ENCODE measurements at places on chromosomes 2 and 18.

- DNase-seq, result no peak
These were observed 425.5 kb downstream of the TSN start for GRCh38 chr2:122180972-122181371.

- no peak for DNase-seq
These were observed 40.1 kb upstream of the TAF1B start for GRCh38 chr2:9803023-9803805.

- peak; percentile 46 for DNase-seq
These were observed 18.1 kb downstream of the ZNF516 start for GRCh38 chr18:76476665-76477561.

DNA sequence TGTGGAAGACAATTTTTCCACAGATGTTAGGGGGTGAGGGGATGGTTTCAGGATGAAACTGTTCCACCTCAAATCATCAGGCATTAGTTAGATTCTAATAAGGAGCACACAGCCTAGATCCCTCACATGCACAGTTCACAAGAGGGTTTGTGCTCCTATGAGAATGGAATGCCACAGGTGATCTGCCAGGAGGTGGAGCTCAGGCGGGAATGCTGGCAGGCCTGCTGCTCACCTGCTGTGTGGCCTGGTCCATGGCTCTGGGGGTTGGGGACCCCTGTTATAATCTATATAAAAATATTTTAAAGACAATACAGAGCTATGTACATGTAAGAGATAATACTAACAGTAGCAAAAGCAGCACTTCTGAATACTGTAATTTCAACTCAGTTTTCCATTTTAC is 19.2 kb downstream of the CWC22 start:
- DNase-seq, result no peak

- no peak for DNase-seq
These were observed 185.9 kb upstream of the HAAO start for GRCh38 chr2:42978175-42978886.

DNA sequence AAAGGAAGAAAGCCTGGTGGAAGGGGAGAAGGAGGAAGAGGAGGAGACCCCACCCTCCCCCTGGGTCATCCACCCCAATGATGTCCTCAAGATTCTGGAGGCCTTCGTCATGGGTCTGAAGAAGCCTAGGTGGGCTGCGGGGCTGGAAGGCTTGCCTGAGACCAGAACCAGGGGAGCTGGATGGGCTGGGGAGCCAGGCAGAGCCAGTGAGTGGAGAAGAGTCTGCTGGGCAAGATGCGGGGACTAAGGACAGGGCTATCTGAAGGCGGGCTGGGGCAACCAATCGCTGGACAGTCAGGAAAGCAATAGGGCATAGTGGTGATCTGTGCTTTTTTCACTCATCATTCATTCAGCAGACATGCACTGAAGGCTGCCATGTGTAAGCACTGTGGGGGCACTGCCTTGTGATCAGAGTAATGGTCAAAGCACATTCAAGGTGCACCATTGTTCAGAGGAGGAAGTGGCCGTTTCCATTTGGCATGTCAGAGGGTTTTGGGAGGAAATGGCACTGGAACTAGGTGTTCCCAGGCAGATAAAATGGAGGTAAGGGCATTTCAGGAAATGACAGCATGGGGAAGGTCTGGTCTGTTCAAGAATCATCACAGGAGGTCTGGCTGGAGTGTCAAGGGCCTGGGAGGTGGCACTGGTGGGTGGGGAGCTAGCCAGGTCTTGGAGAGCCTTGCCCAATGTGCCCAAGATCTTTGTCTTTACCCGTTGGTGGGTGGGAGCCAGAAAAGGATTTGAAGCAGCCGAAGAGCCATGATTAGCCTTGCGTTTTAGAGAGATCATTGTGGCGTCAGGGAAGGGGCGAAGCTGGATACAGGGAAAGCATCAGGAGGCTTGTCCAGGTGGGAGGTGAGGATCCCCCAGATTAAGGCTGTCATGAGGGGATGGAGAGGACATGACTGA is 24.2 kb downstream of the OTOF start:
- no peak for DNase-seq

DNA sequence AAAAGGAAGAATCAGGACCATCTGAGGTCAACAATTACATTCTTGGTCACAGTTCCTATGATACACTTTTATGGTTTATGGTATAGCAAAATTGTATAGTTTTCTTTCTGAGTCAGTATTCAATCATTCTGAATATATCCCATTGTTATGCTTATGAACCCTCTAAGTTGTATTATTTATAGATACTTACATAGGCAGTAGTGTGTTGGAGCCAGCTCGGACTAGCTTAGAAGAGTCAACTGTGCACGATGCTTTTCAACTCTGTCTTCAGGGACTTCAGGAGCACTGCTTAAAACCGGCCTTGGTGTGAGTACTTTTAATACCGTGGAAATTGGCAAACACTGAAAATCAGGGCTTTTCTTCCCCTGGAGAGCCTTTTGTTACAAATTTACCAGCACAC is 215.7 kb downstream of the IKZF2 start:
- DNase-seq, result no peak

DNA sequence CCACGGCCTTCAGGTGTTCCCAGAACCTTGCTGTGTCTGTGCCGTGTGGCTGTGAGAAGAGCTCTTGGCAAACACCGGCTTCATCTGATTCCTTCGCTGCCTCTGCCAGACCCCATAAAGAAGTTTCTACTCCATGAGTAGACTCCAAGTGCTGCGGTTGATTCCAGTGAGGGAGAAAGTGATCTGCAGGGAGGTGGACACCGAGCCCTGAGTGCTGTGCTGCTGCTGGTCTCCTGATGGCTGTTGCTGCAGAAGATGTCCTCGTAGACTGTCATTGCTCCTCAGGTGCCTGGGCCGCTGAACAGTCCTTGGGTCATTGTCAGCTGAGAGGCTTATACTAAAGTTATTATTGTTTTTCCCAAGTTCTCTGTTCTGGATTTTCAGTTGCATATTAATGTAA is 19.6 kb downstream of the ASB1 start:
- DNase-seq, result no peak

- no peak for DNase-seq
These were observed 15.7 kb upstream of the PLA2R1 start for GRCh38 chr2:160077912-160078810.

DNA sequence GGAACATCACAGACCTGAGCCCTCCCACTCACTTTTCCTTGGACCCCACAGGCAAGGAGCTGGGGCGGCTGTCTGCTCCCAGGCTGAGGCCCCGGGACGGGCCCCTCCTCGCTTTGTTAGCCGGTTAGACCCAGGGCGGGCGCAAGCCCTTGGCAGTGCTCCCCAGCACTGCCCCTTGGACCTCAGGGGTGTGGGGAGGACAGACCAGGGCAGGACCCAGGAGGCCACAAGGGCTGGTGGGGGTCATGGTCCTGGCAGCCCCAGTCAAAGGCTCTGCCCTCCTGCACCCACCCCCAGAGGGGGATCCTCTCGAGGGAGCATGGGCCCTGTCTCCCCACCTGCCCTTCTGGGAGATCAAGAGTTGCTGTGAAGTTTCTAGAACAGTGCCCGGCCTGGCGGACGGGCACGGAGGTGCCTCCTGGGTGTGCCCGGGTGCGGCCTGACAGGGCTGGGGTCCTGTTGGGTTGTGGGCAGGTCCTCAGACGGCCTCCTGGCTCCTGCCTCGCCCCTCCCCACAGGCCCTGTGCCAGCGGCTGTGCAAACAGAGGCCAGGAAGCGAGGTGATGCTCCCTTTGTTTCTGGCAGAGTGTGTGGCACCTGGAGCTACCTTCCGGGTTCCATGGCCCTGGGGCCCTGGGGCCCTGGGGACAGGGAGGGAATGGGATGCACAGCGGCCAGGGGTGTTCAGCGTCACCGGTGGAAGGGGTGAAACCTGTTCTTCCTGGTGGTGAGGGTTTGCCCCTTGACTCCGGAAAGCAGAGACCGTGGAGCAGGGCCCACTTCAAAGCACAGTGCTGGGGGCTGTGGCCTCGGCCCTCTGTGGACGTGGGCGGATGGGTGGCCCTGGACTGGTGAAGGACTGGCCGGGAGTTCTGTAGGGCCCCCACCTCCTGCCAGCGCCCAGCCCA is 2.9 kb upstream of the GAL3ST2 start:
- no peak for DNase-seq

GRCh38 chr18:68233018-68233417 is 481.9 kb downstream of the TMX3 start:
- DNase-seq, result no peak

DNA sequence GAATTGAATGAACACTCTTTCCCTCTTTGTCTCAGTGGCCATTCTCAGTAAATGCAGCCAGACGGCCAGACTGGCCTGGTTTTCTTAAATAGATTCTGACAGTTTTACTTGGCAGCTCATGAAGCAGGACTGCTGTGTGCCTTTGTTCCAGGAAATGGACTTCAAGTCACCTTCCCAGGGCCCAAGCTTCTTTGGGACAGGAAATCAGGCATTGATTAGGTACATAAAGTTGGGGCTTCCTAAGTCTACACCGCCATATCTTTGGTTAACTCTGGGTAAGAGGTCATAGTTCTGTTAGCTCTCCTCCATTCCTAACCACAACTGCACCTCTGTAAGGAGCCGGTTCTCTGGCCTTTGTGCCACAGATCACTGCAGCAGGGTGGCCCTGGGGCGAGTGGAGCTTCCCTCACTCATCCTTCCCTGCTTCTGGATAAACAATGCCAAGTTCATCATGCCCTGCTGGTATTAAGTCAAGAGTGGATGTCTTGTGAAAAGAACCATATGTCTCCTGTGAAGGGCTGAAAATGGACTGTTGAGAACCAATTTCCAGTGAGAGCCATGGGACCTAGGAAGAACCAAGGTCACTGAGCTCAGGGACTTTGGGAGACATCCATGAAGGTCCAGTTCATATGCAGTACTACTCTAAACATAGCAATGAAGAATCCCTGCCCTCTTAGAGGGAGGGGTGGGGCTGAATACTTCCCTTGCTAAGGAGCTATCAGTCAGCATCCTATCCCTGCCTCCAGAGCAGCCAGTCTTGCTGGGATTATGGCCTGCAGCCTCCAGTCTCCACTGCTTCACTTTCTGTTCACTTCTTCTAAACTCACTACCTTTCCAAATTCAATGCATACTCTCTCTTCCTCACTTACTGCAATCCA is 122.6 kb upstream of the XPO1 start:
- no peak for DNase-seq

- no peak for DNase-seq
These were observed 23.3 kb upstream of the MC5R start for GRCh38 chr18:13800505-13801259.

DNA sequence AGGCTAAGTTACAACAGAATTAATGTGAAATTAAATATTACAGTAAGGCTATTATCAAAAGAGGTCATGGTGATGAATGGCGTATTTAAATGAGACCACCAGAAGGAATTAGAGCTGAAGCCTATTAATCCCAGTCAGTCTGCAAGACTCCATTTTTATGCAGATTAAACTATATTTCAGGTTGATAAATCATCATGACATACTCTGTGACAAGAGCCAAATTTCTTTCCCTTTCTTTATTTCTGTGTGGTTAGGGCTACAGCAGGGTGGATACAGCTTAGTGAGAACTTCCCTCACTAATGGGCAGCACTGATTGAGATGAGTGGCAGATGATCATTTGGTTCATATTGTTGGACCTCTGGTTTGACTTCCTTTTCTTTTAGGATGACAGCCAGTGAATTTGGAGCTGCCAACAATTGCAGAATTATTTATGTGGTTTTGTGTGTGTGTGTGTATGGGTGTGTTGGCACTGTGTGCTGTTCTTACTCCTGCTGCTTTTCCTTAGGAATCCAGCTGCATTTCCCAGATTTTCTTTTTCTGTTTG is 481.3 kb downstream of the PIK3C3 start:
- no peak for DNase-seq

GRCh38 chr18:23752363-23752762 is 63.1 kb downstream of the LAMA3 start:
- DNase-seq, result no peak

- DNase-seq, result no peak
These were observed 45.2 kb downstream of the ACVR1 start for GRCh38 chr2:157830696-157831570.

DNA sequence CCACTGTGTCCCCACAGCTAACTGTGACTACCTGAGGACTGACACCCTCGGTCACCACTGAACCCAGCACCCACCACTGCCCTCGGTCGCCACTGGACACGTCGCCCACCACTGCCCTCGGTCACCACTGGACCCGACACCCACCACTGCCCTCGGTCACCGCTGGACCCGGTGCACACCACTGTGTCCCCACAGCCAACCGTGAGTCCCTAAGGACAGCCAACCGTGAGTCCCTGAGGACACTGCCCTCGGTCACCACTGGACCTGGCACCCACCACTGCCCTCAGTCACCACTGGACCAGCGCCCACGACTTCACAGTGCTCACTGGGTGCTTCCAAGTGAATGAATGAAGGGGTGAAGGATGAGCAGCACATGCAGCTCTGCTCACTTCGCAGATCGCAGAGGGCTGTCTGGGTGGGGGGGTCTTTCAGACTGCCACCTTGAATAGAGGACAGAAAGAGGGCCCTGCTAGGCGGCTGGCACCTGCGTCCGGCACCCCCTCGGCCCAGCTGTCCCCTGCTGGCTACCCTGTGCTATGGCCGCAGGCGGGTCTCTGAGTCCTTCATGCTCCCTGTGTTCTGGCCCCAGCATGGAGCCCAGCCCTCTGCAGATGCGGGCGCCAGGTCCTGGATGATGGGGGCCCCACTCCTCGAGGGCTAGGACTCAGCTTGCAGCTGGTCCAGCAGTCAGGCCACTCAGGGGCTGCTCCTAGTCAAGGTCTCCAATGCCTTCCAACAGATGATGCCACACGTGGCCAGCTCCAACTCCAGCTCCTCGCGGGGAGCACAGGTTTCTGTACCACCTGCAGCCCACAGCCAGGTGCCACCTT is 51.4 kb upstream of the GPC1 start:
- no peak for DNase-seq

DNA sequence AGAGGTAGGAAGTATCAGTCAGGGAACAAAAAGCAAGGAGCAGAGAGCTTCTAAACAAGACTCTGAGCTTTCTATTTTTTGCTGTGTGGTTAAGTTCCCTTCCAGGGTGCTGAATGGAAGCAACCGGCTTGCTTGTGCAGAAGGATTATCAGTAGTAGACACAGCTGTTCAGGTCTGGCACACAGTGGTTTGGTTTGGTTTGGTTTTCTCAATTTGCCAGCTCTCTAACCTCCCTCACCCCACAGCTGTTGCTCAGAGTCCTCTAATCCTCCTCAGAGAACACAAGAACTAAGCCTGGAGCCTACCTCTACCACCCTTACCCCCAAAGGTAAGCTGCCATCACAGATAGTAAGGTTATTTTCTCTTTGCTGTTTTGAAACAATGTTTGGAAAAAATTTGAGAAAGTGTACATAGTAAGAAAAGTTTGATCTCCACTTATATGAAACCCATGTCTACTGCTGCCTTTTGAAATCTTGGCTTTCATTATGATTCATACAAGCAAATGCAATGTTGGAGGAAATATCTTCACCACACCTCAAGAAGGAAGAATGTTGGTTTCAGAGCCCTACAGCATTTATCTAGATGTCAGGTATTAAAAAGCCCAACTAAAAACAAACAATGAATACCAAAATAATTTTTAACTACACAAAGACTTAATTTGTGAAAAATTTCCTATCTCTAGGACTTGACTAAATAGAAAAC is 255.3 kb downstream of the NR4A2 start:
- DNase-seq, result no peak

- no peak for DNase-seq
These were observed 60.3 kb downstream of the STEAP3 start for GRCh38 chr2:119283873-119284331.

GRCh38 chr2:4588606-4589005 is 885.2 kb downstream of the DCDC2C start:
- no peak for DNase-seq

GRCh38 chr2:233422649-233423551 is 68.6 kb downstream of the DGKD start:
- DNase-seq, result no peak

- DNase-seq, result no peak
These were observed 201.8 kb upstream of the LYPD1 start for GRCh38 chr2:132871831-132872230.
